C1 segment of cervical spinal cord (tissue), 14 donors: ENCODE measurements at places on chromosomes 6 and 20.
A peak's percentile ranks its signal among the peaks of the same experiment; 100 is the strongest.

GRCh38 chr20:59403261-59403961 is 103.0 kb downstream of the EDN3 start:
- peak; percentile 16 for DNase-seq

- DNase-seq: no peak
Measured at GRCh38 chr6:98633886-98634285, 200.5 kb upstream of the POU3F2 start.

DNA sequence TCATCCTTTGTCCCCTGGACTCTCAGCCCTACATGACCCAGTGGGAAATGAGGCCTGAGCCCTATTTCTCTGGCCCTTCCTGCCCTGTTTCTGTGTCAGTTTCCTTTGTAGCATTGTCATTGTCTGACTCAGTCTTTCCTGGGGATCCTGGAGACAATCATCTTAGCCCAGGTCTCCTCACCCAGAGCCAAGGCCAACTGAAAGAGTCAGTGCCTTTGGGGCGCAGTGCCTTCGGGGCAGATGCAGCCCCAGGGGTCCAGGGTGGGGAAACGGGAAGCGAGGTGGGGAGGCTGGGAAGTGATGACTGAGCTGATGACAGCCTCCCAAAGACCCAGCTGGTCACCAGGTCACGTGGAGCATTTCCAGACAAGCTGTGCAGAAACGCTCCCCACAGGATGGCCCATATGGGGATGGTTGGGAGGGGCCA is 93.3 kb upstream of the SULF2 start:
- no peak for DNase-seq

- no peak for DNase-seq
Measured at GRCh38 chr6:45300736-45301135, 27.4 kb upstream of the RUNX2 start.

GRCh38 chr6:48476257-48476656 is 365.3 kb upstream of the PTCHD4 start:
- no peak for DNase-seq

DNA sequence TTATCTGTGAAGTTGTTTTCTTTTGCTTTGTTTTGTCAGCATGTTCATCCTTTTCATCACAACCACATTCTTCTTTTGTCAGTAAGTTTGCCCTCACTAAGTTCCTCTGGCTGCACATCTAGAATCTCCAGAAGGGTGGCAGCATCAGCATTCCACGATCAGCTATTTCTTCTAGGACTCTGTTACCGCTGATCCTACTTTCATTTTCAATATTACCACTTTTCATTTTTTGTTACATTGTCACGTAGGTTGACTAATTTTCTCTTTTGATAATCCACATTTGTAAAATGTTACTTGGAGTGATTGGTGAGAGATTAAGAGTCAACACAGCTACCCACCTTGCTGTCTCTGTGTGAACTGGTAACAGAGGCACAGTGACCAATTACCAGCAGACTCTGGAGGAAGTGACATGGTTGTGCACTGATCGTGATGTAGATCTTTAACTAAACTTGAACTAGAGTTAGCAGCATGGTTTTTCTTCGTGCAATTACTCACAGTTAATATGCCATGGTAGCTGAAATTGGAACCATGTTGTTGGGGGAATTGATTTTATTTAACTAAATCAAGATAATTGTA is 307.9 kb upstream of the SLC35B3 start:
- no peak for DNase-seq

DNA sequence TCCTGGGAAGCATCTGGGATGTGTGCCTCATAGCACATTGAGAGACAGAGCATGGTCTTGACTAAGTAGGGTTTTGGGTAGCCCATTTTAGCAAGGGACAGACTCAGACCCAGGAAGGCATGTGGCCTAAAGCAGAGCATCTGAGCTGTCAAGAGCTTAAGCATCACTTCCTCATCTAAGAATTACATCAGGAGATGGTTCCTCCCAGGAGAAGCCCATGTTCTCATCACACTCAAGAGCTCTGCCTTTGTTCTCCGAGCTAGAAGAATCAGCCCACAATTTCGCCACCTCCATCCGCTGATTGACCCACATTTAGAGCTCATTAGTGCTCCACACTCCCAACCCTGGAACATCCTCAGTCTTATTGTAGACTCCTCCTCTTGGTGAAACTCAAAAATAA is 68.3 kb downstream of the NPEPL1 start:
- no peak for DNase-seq

DNA sequence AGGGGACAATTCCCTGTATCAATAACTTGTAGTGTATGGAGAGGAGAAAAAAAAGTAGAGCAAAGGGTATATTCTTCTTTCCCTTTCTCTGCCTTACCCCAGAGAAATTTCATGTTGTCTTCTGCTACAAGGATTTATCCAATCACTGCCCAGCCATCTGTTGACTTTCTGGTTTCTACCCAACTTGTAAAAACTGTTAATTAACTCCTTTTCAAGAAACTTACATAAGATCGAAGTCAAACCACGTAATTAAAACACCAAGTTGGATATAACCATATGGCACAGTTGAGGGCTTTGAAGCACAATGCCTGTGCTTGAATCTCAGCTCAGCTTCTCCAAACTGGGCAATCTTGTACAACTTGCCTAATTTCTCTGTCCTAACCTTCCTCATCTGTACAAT is 99.5 kb downstream of the MAN1A1 start:
- no peak for DNase-seq
